ENCODE measurements at places on chromosomes 16 and 17. TPM values are rescaled to one million over a fixed set of nuclear protein-coding genes. Genes with fewer than 3 reads are reported as not detected.

DNA sequence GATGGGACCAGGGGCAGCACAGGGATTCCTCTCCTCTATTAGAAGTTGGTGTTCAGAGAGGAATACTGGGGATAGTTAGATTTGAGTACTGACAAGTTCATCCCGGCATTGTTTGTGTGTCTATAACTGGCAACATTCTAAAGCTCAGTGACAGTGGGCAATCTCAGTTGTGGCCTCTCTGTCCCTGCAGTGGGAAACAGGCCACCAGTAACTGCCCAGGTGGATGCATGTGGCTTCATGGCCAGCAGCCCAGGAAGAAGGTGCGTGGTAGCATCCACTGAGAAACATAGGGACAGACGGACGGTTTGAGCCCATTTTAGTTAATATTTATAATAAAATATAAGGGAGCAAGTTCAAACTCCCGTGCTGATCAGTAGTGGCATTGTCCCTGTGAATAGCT lies 51.5 kb downstream of the B9D1 start:
- no peak overlapping the region for H3K4me3 ChIP-seq
- H3K4me1 ChIP-seq, result peaks cover 32% of the 10 kb centered on the region
- no peak overlapping the region for H3K27ac ChIP-seq
- DNase-seq, result no peak

DNA sequence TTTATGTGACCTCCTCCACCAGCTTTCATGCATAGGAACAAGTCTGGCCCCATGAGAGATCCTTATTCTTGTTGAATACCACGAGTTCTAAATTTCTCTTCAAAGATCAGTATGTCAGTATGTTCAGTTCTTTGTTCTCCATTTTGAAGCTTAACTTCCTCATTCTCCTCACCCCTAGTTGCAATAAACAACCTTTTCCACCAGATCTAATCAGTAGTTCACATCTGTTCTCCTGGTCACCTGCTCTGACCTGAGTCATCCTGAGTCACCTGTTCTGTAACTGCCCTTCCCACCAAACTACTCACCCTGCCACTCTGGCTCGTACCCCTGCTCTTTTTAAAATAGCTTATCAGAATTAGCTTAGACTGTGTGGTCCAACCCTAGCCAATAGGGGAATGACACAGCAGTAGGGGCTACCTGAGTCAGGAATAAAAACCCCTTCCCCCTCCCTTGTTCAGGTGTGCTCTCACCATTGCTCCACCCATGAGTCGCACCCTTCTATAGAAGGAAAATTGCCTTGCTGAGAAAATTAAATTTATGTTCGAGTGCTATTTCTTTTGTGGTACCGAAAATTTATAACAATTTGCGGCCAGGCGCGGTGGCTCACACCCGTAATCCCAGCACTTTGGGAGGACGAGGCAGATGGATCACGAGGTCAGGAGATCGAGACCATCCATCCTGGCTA lies 94.6 kb downstream of the EMP2 start:
- no peaks in the 10 kb centered on the region for H3K36me3 ChIP-seq
- H3K4me3 ChIP-seq, result no peak overlapping the region
- H3K4me1 ChIP-seq, result no peaks in the 10 kb centered on the region
- no peak overlapping the region for H3K27ac ChIP-seq
- DNase-seq, result no peak

FAM20A gene
- 3.6 TPM for total RNA-seq

DNA sequence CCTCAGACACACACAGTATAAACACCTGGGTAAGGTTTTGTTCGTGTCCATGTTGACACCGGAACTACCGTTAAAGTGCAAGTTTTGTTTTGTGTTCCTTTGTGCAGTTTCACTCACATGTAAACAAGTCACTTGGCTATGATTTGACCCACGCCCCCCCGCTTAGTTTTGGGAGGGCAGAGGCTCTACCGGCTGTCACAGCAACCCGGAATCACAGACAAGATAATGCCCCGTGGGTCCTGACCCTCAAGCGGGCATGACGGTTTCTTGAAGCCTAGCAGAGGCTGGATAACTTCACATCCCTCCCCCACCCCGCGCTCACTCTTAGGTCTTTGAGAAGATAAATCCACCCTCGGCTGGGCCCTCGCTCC lies 1.7 kb downstream of the RASD1 start:
- DNase-seq, result peak; percentile 30
- H3K4me3 ChIP-seq, result peak overlapping the region; percentile 49
- peaks cover 7% of the 10 kb centered on the region for H3K27me3 ChIP-seq

DNA sequence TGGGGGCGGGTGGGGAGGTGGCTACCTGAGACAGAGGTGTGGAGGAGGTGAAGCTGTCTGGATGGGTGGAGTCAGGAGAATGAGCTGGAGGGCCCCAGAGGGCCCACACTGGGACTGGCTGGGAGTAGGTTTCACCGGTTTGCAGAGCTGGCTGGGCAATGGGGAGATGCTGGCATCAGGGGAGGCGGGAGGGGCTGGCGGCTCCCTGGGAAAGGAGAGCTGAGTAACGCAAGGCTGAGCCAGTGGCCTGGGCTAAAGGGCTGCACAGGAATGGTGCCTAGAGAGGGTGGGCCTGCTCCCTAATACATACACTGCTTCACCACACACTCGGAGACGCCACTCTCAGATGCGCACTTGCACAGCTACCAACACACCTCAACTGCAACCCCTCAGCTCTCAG lies 12.4 kb downstream of the P3H4 start:
- no peak overlapping the region for H3K4me3 ChIP-seq
- peaks cover 11% of the 10 kb centered on the region for H3K4me1 ChIP-seq
- no peak for DNase-seq
- H3K36me3 ChIP-seq, result no peaks in the 10 kb centered on the region
- H3K27ac ChIP-seq, result no peak overlapping the region

Data from transverse colon (tissue), 4 donors.